Stimulated activated CD8-positive, alpha-beta memory T cell treated with anti-CD3 and anti-CD28 coated beads, Interleukin-4, amount 100 ng/mL, for 4 hours (primary cell): ENCODE measurements at places on chromosomes 1 and 21.

DNA sequence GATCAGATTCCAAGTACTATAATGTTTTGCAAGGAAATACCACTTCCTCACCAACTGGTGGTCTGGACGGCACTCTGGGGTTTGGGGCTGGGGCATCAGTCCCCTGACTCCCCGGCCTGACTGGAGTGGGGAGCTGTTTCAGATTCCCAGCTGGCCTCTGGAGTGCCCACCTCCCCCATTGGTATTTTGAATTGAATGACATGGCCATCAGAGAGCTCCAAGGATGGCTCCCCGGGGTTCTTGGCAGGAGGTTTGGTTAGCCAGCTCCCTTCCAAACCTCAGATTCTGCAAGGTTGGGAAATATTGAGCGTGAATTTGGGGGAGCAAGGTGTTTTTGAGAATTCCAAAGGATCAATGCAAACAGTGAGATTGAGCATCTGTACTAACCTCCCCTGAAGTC is 2.2 kb upstream of the INAVA start:
- DNase-seq: no peak

DNA sequence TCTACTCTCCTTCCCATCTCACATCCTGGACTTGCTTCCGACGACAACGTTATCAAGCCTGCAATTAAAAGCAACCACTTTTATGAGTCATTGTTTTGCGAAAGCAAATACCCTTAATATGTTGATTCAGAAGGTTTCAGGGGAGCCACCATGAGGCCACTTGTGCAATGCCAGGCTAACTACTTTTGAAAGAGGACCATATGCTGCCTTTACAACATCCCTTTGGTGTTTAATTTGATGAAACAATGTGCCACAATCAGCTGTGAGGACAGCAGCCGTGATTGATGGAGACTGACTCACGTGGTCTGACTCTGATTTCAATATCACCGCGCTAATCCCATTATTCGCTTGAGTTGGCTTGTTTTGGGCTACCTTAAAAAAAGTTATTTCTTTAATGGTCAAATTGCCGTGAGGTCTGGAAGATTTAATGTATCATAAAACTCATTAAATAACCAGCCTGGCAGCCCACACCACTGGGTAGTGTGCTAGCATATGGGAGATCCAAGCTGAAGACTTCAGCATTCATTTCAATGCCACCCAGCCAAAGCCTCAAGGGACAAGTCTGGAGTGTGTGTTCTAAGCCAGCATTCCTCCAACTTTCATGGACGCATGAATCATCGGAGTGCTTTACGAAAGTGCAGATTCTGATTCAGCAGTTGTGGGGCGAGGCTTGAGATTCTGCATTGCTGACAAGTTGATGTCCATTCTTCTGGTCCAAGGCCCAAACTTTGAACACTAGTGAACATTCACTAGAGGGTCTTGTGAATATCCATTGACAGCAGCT is 73.3 kb upstream of the PAXBP1 start:
- no peak for DNase-seq

DNA sequence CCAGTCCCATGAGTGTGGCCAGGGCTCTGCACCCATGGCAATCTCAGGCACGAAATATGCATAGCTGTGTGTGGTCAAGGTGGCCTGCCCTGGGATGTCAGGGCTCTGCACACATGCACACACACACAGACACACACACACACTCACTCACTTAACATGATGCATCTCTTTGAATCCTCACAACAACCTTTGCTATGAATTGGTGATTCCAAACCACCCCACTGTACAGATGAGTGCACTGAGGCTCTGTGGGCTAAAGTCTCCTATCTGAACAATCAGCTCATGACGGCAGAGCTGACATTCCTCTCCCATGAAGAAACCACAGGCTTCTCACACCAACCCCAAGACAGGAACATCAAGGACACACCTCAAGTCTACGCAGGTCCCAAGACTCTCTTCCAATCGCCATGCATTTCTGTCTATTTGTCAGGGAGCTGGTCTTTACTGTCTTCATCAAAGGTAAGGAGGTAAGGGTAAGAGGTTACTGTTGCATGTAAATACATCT is 131.6 kb downstream of the ETS2 start:
- no peak for DNase-seq

DNA sequence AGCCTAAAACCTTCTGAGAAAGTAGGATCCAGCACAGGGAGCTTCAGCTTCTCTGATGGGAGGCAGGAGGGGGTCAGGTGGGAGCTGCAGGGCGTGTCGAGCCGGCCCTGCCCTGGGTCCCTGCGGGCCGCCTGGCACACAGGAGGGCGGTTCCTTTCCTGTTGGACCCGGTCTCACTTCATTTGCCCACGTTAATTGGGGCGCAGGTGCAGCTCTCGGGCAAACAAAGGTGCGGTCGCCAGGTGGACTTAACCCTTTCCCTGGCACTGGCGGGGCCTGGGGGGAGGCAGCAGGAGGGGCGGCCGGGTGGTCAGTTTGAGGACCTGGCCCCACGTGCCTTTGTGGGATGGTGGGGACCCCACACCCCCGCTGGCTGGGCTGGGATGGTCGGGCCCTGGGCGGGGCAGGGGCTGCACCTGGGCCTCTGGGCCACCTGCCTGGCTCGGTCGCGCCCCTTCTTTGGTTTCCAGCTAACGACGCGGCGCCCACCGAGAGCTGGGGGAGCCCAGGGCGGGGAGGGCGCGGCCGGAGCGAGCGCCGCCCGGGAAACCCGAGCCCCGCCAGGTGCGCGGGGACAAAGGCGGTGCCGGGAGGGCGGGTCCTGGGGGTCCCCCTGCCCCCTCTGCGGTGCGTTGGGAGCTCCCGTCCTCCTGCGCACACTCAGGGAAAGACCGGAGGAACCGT is 20.8 kb upstream of the C1orf159 start:
- no peak for DNase-seq

DNA sequence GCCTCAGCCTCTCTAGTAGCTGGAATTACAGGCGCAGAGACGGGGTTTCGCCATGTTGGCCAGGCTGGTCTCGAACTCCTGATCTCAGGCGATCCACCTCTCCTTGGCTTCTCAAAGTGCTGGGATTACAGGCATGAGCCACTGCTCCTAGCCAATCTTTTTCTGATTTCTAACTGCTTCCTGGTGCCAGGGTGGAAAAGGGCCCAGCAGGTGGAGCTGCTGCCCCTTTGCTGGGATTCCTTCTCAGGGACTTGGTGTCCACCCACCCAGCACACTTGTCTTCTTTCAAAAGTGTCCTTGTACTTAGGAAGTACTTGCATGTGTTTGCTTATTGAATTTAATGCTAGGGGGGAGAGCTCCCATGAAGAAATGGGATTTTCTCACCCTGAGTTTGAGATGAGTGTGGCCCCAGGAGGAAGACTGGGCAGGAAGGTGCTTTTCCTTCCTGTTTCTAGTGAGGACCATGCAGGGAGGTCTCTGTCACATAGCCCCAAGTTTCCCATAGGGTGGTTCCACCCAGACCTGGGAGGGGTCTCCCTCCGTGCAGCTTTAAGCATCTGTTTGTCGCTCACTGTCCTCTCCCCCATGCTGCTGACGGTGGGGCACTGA is 14.2 kb downstream of the UTP11 start:
- no peak for DNase-seq

- DNase-seq: no peak
Measured at GRCh38 chr1:190963321-190963720, 485.7 kb upstream of the BRINP3 start.

GRCh38 chr1:194503209-194503608 is 1316.8 kb upstream of the B3GALT2 start:
- no peak for DNase-seq

- no peak for DNase-seq
Measured at GRCh38 chr1:84643183-84643582, 47.1 kb downstream of the SSX2IP start.

- DNase-seq: no peak
Measured at GRCh38 chr1:218315638-218316037, 29.5 kb upstream of the TGFB2 start.

DNA sequence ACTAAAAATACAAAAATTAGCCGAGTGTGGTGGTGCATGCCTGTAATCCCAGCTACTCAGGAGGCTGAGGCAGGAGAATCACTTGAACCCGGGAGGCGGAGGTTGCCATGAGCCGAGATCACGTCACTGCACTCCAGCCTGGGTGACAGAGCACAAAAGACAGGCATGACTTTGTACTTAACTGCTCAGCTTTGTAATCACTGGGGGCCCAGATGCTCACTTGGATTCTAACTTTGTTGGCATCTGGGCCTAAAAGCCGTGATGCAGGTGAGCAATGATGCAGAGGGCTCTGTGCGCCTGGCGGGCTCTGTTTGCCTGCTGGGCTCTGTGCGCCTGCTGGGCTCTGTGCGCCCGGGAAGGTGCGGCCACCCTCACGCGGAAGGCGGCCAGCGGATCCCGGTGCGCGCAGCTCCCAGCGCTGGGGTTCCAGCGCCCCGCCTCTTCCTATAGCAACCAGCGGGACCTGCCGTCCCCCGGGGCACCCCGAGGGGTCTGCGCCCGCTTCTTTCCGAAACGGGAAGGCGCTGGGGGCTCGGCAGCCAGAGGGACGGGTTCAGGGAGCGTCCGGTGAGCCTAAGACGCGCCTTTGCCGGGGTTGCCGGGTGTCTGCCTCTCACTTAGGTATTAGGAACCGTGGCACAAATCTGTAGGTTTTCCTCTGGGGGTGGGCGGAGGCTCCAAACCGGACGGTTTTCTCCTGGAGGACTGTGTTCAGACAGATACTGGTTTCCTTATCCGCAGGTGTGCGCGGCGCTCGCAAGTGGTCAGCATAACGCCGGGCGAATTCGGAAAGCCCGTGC is 31.7 kb downstream of the PRMT2 start:
- DNase-seq: no peak

DNA sequence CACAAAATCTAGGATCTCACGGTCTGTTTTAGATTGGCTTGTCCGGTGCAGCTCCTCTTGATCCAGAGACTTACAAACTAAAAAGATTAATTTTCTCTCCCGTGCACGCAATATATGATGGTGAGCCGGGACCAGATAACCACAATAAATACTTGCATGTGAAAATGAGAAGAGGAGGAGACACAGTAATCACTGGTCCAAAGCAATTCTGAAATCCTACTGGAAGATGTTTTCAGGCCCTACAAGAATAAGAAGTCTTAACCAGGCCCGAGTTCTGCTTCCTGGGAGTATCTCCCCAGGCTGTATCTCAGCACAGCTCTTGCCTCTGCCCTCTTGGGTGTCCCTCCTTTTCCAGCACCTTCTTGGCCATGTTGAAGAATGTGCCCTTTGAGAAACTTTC is 1.0 kb upstream of the WDR4 start:
- no peak for DNase-seq

GRCh38 chr1:39625462-39626273 is 13.8 kb downstream of the HEYL start:
- DNase-seq: no peak

- no peak for DNase-seq
Measured at GRCh38 chr1:154960446-154961136, 991 bp downstream of the PYGO2 start.

DNA sequence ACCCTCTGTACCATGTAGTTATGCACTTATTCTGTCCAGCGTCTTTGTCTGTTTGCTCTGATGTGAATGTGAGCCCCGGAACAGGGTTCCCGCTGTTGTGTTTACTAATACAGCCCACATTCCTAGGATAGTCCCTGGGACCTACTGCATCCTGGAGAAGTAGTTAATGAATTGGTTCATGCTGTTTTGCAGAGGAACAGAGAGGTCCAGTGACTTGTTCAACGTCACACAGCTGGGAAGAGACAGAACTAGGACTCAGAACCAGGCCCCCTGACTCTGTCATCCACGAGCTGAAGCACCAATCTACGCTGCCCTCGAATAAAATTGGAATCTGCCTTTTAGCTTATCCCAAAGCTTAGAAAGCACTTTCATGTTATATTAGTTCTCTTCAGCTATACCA is 784 bp downstream of the AGT start:
- DNase-seq: no peak

- DNase-seq: no peak
Measured at GRCh38 chr1:66750577-66750976, 1.7 kb upstream of the DYNLT5 start.

DNA sequence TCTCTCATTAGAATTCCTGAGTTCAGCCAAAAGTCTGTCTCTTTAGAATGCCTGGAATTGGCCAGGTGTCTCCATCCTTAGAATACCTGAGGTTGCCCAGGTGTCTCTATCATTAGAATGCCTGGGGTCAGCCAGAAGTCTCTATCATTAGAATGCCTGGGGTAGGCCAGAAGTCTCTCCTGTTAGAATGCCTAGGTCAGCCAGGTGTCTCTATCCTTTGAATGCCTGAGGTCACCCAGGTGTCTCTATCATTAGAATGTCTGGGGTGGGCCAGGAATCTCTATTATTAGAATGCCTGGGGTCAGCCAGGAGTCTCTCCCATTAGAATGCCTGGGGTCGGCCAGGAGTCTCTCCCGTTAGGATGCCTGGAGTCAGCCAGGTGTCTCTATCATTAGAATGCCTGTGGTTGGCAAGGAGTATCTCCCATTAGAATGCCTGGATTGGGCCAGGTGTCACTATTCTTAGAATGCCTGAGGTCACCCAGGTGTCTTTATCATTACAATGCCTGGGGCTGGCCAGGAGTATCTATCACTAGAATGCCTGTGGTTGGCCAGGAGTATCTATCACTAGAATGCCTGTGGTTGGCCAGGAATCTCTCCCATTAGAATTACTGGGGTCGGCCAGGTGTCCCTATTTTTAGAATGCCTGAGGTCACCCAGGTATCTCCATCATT is 43.0 kb downstream of the RNF187 start:
- DNase-seq: no peak

GRCh38 chr1:75615613-75616435 is 4.9 kb upstream of the SLC44A5 start:
- DNase-seq: no peak

- DNase-seq: no peak
Measured at GRCh38 chr1:80457409-80457808, 1343.3 kb upstream of the ADGRL2 start.

DNA sequence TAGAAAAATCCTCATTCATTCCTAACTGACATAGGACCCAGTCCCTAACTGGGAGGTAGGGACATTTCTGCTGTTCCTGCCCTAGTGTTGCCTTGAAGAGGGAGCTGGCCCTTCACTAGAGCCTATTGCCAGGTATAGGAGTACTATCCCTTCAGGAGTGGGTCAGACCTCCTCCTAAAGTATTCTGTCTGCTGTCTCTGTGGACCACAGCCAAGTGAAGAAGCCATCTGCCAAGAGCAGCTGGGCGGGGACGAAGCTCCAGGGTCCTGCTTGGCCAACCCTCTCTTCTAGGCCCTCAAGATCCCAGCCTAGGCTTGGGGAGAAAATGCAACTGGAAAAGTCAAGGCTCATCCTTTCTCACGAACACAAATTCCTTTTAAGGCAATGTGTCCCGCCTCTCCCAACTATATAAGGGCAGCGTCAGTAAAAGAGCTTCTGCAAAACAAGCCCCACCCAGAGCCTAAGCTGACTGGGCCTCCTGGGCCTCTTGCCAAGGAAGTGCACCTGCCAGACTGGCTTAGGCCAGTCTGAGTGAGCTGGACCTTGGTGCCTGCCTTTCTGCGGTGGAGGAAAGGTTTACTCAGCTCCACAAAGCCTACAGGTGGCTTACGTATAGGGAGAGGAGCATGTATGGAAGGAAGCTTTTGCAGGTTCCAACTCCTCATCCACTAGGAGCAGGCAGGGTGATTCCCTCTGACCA is 638 bp upstream of the TUFT1 start:
- no peak for DNase-seq

- DNase-seq: no peak
Measured at GRCh38 chr1:61496501-61496900, 228.4 kb downstream of the TM2D1 start.

- no peak for DNase-seq
Measured at GRCh38 chr1:155197901-155198546, 9.7 kb downstream of the THBS3 start.
